Coronary artery (tissue), 2 donors: ENCODE measurements at places on chromosomes 7 and 10.

DNA sequence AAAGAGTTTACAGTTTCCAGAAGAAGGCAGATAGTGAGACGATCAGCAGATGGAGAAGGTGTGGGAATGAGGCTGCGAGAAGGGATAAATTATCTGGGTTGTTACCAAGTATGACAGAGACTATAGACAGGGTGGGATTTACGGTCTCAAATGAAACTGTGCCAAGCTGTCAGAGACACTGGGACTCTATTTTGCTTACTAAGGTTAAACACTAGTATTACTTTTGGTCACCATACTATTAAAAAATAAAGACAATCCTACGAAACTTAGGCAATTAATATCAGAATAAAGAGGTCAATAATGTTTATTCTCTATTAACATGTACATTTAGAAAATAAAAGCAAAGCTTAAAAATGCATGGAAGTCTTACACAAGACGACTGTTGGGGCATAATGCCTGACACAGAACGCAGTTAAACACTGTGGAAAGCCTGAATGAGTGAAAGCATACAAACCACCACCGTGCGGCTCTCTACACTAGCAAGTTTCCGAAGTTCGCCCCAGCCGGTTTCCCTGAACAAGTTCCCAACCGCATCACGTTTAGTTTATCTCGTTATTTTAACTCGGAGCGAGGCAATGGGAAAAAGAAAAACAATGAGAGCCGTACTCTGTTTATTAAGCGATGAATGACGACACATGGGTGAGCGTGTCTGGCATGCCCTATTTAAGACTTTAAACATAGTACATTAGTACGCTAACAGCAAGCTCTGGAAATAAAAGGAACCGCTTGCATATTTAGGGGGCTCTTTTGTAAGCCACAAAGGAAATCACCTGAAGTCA lies 909 bp upstream of the CC2D2B start:
- DNase-seq: peak; percentile 75

GRCh38 chr10:21138769-21139340 lies 241.7 kb upstream of the NEBL start:
- no peak for DNase-seq

- DNase-seq: no peak
These were observed 558.7 kb upstream of the VSTM2A start for GRCh38 chr7:53983480-53983879.

DNA sequence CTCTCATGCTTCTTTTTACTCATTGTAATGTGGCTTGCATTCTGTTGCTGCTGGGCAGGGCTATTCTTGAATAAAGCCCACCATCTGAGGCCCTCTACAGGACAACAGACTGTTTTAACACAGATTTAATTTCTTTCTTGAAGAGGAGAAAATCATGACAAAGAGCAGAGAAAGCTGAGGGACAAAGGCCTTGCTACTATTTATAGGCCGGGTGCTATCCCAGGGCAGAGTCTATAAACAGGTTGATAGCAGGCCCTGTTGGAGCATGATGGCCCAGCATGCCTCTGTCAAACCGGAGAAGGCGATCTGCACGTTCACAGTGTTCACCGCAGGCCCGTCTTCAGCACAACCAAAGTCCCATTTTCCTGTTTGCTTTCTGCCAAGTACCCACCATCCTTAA lies 3.0 kb downstream of the VIPR2 start:
- peak; percentile 60 for DNase-seq

- no peak for DNase-seq
These were observed at the start of gene SCIN for GRCh38 chr7:12570534-12571461. SCIN (plus strand) TSS chr7:12570720; CDS start chr7:12570787, 67 bp downstream.

DNA sequence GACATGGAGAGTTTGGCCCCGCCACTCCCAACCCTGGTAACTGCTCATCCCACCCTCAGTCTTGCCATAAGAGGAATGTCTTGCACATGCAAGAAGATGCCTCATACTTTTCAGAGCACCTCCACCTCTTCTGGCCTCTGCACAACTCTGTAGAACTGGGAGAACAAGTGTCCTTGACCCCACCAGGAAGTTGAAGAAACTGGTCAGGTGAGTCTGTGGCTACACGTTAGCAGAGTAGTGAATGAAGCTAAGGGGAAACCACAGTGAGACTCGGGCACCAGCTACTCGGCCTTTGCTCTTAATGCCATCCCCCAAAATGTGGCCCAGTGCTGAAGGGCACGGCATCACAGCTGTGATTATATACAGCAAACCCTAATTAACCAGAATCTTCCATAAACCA lies 110.1 kb downstream of the ARID5B start:
- DNase-seq: no peak

DNA sequence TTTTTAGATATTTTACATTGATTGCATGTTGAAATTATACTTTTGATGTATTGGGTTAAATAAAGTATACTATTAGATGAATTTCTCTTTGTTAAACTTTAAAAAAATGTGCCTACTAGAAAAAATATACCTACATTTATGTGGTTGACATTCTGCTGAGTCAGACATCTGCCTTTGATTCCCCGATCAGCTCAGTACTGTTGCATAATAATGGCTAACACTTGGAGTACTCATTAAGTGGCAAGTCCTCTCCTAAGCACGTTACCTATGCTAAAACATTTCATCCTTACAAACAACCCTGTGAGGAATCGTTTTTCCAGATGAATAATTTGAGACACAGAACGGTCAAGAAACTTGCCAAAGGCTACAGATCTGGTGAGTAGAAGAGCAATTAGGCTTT lies 14.0 kb upstream of the SEM1 start:
- no peak for DNase-seq

DNA sequence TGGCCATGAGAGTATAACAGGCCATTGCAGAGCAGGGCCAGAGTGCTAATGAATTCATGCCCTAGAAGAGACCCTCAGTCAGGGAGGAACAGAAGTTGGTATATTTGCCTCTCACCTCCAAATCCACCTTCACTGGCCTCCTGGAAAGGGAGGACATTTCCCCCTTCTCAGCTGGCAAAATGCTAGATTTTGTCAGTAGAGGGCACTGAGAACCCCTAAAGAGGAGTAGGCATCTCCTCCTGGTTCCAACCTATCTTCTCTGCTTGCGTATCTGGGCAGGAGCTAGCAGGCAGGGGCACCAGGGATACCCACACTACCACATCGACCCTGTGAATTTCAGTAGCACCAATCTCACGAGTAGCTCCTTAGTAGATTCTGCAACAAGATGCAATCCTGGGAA lies 79.8 kb upstream of the GHITM start:
- no peak for DNase-seq

DNA sequence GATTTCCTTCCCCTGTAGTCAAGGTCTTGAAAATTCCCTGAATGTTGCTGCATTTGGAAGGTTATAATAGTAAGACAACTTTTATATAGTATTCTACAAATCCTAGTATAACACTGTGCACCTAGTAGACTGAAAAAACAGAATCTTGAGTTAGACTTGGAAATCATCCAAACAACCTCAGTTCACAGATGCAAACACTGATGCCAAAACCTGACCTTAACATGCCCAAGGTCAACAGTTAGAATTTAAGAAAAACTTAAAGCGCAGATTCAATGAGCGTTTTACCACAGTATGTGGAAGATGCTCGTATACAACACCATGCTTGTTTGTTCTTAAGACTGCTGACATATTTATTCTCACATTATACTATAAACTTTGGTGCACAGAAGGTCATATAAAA lies 3.0 kb downstream of the PIP4K2A start:
- no peak for DNase-seq

DNA sequence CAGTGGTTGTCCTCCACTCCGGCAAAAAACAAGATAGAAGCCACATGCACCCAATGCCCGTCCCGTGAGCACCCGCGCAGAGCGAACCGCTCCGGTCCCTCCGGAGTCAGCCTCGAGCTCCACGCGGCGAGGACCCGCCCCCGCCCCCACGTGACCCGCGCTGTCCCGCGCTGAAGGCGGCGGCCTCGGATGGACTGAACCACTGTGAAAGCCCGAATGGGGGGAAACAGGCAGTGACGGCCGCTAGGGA lies 766 bp upstream of the EIF3B start:
- peak; percentile 94 for DNase-seq

- DNase-seq: no peak
These were observed 54.6 kb downstream of the ARL4A start for GRCh38 chr7:12741951-12742575.

- no peak for DNase-seq
These were observed 322.4 kb upstream of the KLF6 start for GRCh38 chr10:4107285-4107851.

DNA sequence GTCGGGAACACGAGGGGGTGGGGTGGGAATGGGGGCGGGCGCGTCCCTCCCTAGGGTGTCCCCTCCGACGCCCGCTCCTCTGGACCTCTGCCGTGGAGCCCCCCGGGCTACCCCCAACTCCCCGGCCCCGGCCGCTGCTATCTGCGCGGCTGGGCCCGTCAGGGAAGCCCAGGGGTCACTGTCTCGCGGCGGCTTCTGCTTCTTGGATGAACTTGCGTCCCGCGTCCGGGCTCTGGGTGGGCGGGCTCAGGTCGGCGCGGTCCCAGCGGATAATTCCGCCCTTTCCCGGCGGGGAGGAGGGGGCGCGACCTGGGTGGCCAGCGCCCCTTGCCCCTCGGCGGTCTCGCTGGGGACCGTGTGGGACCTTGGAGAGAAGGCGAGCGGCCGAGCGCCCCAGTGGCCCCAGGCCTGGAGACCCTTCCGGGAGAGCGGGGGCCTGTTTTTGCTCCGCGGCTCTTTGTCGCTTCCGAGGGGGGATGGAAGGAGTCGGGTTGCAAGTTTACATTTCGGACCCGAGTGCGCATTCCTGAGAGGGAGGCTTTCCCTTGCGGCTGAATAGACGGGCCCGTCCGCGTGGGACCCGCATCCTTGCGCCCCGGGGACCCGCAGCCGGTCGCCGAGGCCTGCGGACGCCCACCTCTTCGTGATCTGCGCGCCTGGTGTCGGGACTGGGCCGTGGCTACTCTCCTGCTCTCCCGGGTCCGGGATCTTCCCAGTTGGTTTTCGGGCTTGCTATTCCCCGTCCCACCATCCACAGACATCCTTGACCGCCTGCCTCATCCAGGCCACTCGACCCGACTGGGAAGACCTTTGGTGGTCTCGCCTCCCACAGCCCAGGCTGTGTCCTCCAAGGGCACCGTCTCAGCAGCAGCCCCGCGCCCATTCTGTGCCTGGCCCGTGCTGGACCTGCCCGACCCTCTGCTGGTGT lies 812 bp downstream of the DOCK1 start:
- DNase-seq: no peak
